ENCODE measurements at places on chromosomes 5 and 9.

DNA sequence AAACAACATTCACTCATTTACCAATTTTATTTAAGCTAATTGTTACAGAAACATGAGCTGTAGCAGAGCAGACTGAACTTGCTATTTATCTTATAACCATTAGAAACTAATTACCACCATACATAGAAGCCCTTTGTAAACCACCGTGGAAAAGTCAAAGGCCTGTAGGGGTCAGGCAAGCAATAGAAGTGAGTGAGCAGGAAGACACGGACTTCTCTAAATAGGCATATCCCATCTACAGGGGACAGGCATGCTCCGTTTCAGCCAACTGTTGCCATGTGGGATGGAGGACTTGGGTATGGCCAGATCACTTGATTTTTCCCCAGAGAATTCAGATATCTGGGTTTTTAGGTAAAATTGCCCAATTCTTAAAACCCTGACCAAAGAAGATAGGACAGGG, 44.8 kb downstream of the PRRC1 start:
- DNase-seq, result no peak

- DNase-seq, result no peak
Observed at GRCh38 chr5:134511796-134512660, 13.4 kb upstream of the JADE2 start.

DNA sequence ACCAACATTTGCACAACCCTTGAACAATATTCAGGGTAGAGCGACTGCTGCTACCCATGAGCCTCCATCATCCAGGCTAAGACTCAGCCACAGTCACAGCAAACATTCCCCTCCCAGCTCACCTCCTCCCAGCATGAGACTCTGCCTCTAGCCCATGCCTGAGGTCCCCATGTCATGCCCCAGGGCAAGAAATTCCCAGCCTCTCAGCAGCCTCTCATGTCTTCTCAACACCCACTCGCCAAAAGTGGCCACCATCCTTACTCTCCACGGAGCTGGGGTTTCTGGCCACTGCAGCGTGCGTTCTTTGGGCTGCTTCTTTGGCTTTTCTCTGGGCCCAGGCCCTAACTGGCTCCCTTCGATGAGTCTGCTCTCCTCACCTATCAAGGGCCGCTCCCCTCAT, 82.2 kb downstream of the NSUN2 start:
- DNase-seq, result no peak

DNA sequence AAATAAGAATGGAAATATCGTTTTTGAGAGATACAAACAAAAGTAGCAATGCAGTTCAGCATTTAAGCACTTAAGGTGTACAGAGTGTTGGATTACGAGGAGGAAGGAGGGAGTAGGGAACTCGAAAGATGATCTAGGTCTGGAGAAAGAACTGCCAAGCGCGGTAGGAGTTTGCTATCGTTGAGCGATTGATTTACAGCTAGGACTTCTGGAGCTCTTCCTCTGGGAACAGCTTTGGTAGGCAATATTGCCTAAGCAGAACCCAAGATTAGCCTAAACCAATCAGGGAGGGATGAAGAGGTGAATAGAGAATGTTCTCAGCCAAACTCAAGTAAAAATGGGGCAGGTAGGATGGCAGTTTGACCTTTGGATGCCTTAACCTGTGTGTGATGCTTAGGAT, 965 bp downstream of the CLTA start:
- DNase-seq, result no peak

GRCh38 chr5:75654693-75655295, 43.5 kb downstream of the ANKDD1B start:
- DNase-seq, result no peak

- DNase-seq, result no peak
Observed at GRCh38 chr5:76332611-76333205, 70.4 kb upstream of the IQGAP2 start.

DNA sequence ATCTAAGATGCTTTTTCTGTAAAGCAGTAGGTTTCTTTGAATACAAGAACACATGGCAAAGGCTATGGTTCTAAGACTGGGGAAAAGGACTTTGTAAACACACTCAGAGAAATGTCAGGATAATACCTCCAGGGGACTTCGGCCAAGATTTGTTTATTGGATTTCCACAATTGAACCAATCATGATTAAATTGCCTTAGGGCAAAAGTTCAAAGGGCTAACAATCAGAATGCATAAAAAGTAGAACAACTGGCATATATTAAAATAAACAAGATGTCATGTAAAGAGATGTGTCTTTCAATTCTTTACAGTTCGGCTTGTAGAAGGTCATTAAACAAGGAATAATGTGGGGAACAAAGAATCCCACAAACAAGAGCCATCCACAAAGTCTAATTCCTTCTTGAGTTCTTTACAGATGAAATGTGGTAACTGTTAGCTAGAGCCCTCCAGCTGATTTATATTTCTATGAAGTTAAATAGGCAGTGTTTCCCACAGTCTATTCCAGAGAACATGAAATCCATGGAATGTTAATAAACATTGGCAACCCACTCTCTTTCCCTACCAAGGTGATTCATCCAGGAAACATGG, 565.5 kb downstream of the ZNF608 start:
- DNase-seq, result no peak

DNA sequence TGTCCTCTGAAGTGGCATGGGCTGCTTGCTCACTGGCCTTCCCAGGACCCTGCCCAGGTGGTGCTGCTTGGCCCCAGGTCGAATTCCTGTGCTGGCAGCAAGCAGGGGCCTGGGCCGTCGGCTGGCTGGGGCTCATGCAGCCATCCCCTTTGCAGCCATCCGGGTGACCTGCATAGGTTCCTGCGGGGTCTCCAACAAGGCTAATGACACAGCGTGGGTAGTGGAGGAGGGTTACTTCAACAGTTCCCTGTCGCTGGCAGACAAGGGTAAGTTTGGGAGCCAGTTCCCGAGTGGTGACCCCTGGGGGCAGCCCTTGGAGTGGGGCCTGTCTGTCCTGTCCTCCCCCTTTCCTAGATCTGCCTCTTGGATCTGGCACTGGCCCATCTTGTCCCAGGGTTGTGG, 6.1 kb upstream of the EHMT1 start:
- DNase-seq, result no peak

DNA sequence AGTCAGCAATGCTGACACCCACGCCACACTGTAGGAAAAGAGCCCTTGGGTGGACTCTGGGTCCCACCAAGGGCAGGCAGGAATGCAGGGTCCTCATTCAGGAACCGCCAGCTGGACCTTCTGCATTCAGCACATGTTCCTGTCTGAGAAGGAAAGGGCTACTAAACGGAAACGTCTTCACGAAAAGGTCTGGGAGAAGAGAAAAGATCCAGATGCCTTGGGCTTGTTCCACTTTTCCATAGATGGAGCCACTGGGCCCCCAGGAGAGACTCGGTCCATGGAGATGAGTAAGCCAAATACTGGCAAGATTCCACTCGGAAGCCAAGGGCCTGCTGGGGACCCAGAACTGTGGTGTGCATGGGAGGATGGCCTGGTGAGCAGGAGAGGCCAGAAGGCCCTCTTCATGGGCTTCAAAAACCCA, 38.4 kb downstream of the LHFPL2 start:
- no peak for DNase-seq

- peak; percentile 17 for DNase-seq
Observed at GRCh38 chr9:109880276-109881169, 100.5 kb downstream of the PALM2AKAP2 start.

DNA sequence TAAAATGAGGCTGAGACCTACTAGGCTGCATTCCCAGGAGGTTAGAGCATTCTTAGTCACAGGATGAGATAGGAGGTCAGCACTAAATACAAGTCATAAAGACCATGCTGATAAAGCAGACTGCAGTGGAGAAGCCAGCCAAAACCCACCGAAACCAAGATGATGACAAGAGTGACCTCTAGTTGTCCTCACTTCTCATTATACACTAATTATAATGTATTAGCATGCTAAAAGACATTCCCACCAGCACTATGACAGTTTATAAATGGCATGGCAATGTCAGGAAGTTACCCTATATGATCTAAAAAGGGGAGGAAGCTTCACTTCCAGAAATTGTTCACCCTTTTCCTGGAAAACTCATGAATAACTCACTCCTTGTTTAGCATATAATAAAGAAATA, 88.6 kb downstream of the PLPPR1 start:
- no peak for DNase-seq

GRCh38 chr5:65066387-65067146, 297.8 kb downstream of the CWC27 start:
- no peak for DNase-seq

DNA sequence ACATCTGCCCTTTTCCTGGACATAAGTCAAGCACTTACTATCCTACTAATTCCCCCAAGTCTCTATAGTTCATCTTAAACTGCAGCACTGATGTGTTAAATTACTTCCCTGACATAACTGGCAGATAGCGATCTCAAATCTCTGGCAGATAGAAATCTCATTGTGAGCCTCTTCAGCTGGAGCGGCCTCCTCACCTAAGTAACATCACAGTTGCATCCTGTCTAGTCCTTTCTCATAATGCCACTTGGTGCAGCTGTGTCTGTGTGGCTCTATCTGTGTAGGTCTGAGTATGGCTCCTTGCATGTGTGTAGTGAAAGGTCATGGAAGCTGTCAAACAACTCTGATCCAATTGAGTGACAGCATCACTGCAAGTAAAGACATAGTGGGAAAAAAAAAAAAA, 53.6 kb upstream of the FST start:
- DNase-seq, result no peak

DNA sequence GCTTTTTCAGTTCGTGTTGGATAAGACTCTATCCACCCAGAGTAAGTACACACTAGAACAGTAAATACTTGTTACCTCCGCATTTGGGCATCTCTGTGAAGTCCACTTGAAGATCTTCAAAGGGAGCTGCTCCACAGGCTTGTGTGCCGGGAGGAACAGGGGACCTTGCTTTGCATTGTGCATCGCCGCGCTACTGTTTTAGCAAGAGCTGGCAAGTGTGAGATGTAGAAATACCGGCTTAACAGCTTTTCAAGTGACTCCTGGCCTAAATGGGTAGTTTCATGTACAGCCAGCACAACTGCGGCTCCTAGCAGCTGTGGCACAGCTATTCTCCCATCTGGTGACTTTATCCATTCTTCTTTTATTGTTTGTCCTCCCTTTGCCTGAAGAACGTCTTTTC, 8.4 kb upstream of the ZNF354C start:
- no peak for DNase-seq

DNA sequence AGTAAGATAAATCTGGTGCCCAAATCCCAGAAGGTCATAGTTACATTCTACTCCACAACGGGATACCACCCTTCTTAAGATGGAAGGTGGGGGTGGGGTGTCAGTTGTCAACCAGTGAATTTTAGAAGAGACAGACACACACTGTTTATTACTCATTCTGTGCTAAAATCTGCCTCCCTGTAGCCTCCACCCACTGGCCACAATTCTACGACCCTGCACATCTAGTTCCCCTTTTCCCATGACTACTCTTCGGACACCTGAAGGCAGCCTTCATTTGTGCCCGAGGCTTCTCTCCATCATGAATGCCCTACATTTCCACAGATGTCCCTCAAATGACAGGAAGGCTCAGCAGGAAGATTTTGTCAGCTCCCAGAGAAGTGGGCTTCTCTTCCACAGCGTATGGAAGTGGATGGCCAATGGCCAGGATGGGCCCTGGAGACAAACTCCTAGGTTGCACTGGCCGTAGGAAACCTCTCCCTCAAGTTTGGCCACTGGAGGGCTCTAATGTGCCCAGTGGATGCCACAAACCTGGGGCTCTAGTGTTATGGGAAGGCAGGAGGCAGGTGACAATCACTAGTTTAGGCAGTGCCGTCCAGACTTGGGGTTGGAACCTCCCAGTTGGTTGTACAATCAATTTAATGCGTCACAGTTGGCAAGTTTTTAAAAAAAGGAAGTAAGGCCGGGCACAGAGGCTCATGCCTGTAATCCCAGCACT, 46.6 kb downstream of the PTPN3 start:
- no peak for DNase-seq

Data from activated B cell treated with CpG ODN at 0.5 μM for 24 hours (primary cell).